ENCODE measurements at places on chromosomes 11 and 22.

DNA sequence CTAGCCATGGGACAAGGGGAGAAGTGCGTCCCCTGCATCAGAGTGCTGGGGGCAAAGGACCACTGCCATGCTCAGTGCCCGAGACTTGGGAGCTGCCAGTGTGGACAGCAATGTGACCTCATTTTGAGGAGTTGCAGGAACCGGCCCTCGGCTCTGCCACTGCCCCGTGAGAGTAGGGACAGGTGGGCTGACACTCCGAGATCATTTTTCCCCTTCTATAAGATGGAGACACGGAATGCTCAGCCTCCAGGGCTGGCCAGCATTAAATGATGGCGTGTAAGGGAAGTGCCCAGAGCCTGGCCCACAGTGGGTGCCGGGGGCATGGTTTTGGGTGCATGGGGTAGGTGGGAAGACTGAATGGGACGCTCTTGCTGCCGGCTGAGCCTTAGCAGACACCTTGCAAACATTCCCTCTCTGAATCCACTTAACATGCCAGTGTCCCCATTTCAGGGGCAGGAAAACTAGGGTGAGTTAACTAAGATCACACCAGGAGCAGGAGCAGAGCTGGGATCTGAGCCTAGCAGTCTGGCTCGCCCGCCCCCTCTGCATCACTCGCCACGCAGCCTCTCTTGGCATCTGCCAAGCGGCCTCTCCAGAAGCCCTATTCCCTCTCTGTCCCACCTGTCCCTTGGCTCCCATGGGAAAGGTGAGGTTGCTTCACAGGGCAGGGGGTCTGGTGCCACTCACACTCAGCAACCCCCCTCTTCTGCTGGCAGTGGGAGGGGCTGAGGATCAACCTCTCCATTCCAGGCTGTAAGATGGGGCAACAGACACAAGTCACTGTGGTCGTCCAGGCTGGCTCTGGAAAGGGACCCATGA is 13.6 kb downstream of the NPTXR start:
- DNase-seq, result no peak

- DNase-seq, result no peak
Observed at GRCh38 chr22:20440637-20441591, 3.3 kb upstream of the SCARF2 start.

DNA sequence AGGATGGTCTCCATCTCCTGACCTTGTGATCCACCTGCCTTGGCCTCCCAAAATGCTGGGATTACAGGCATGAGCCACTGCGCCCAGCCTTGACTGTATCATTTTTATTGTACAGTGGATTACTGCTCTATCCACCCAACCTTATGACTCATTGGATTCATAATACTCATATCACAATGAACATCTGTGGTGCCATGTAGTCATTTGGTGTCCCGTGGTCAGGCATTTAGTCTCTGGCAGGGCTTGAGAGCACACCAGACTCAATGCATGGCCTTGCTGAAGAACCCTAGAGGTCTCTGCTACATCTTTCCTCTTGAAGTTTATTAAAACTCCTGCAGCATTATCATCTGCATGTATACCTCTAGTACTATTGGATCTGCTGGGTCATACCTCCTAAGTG is 98.0 kb upstream of the LDLRAD3 start:
- peak; percentile 61 for DNase-seq

DNA sequence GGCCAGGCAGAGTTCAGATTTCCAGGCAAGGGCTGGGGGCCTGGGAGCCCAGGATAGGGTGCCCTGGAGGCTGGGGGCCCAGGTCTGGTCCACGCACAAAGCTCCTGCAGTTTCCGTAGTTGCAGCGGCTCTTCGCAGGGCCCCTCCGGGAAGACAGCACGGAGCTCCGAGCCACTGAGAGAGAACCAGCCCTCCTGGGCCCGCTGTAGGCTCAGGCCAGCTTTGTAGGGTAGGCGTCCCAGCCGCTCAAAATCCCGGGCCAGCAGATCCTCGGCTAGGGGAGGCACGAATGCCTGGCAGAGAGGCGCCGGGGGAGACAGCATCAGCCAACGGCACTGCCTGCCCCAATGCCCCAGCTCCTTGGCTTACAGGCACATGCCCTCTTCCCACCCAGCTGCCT is 23.6 kb upstream of the PDE2A start:
- no peak for DNase-seq

DNA sequence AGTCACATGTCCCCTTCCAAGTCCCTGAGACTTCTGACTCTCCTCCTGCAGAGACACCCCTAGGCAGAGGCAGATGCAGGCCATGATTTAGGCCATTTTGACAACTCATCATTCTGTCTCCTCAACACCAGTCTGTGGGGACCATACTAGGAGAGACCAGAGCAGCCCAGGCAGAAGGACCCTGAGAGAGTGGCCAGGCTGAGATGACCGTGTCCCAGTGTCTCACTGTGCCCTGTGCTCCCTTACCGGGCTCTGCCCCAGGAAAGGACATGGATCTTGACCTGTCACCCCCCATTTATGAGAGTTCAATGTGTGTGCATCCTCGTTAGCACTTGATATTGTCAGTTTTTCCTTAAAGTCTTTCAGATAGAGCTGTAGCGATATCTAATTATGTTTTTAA is 52.4 kb upstream of the IGLL5 start:
- DNase-seq, result no peak

GRCh38 chr11:67071420-67072284 is 15.0 kb downstream of the RHOD start:
- DNase-seq, result peak; percentile 33

DNA sequence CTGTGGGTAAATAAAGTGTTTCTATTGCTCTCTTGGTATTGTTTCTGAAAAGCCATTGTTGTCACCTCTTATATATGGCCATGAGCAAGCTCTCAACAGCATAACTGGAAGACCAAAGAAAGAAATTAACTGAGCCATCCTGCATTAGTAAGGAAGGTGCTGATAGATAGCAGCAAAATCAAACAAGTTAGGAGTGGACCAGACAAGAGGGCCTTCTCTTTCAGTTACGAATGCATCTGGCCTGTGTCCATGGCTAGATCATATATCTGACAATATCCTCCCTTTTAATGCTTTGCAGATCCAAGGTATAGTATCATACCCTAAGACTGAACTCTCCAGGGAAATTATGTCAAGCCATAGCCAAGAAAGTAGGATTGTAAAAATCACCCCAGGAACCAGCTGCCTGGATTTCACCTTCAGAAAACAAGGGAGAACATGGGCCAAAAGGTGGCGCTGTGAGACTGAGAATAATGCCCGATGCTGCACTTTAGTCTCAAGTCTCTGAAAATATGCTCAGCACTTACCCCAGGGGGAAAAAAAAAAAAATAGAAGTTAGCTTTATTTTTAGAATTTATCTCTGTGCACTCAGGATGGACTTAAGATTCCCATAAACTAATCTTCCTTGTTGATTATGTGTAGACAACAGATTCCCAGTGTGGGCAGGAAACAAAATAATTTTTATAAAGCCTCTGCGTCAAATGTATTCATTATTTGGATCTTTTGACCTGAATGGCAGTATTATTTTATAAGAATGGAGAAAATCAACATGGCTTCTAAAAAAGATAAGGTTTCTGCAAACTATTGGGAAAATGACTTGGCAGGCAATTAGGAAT is 415.1 kb downstream of the ETS1 start:
- DNase-seq, result peak; percentile 80

GRCh38 chr11:118820412-118821357 is 29.7 kb upstream of the DDX6 start:
- no peak for DNase-seq

DNA sequence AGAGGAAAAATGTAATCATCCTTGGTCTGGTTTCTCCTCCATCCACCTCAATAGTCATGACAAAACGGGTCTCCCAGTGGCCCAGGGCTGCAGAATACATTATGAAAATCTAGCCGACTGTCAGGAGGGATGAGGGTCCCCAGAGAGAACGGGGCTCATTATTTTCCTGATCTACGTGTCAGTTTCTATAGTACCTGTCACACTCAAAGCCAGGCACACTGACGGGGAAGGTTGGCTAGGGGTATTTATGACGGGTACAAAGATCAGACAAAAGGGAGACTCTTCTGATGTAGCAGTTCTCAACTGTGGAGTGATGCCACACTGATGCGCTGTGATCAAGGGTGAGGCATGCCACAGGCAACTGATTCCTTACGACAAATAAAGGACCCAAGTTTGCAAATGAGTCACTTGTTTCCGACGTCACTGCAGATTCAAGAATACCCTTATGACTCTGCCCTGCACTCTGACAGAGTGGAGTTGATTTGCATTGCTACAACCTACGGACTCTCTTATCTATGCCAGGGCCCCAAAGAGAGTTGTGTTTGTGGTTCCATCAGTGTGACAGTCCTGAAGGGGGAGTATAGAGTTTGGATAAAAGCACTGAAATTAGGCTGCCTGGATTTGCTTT is 188.2 kb upstream of the TBCEL start:
- no peak for DNase-seq

DNA sequence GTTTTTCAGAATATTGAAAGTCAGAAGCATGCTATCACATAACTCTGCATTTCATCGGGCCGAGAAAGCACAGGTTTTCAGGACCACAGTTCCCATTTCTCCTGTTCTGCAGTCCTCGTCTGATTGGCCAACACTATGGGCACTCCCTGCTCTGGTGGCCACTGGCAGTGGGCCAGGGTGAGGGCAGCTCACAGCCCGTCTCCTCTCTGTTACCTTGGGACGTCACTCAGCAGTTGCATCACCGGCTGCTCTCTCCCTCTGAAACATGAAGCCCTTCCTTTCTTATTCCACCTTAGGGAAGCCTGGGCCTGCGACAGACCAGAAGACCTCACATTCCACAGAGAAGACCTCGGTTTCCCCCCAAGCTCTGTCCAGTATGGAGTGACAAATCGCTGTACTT is 11.4 kb upstream of the MICAL3 start:
- DNase-seq, result peak; percentile 31

DNA sequence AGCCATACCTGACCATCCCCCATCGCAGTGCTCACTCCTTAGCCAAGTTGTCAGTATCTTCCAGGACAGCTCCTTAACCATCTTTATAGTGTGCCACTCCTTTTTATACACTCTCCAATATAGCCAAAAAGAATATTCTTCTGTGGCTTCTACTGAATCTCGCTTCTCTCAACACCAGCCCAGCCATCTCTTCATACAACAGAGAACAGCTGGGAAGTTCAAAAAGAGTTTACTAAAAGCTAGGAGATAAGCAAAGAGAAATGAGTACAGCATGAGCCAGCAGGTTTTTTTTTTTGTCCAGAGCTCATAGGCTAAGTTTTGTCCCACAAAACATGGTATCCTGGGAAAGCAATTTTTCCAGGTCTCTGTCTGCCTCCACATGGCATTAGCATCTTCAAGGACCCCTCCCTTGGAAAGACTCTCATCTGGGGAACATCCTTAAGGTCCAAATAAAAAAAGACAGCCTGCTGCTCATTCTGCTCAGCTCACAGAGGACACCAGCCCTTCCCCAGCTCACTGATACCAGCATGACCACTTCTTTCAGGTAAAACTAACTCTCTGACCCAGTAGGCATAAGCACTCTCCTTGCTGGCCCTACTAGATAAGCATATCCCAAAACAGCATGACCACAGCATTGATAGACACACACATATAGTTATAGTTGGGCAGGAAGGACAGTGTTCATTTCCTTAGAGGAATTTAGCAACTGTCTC is 48.8 kb upstream of the YWHAH start:
- no peak for DNase-seq

DNA sequence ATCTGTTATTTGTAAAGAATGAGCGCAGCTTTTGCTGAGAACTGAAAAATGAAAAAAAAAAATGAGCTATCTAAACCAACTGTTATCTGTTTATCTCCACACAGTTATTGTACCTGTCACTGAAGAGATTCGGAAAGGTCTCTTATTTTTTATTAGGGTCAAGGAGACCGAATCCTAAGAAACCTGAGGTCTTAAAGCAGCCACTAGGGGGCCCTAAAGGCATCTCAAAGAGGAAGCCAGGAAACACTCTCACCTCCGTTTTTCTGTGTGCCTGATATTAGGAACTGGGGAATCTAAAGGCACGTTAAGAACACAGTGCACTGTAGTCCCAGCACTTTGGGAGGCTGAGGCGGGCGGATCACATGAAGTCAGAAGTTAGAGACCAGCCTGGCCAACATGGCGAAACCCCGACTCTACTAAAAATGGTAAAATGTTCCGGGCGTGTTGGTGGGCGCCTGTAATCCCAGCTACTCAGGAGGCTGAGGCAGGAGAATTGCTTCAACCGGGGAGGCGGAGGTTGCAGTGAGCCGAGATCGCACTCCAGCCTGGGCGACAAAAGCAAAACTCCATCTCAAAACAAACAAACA is 3.5 kb upstream of the LARGE1 start:
- DNase-seq, result peak; percentile 64

DNA sequence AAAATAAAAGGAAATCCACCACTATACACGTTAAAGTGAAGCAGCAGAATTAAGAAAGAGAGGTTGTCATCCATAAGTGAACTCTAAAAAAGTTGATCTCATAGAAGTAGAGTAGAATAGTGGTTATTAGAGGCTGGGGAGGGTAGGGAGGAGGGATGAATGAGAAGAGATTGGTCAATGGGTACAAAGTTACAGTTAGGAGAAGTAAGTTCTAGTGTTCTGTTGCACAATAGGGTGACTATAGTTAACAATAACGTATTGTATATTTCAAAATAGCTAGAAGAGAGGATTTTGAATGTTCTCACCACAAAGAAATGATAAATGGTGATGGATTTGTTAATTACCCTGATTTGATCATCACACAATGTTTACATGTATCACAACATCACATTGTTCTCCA is 72.0 kb downstream of the CD82 start:
- no peak for DNase-seq

DNA sequence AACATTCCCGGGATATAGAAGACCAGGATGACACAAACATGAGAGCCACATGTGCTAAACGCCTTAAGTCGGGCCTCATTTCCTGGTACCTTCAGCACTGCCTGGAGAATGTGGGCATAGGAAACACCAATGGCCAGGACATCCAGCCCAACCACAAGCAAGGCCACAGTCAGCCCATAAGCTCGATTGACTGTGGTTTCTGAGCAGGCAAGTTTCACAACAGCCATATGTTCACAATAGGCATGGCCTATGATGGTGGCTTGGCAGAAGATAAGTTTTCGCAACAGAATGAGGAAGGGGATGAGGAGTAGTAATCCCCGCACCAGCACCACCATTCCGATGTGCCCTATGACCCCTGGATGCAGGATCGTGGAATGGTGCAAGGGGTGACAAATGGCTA is 26.9 kb upstream of the OR56A1 start:
- DNase-seq, result no peak

DNA sequence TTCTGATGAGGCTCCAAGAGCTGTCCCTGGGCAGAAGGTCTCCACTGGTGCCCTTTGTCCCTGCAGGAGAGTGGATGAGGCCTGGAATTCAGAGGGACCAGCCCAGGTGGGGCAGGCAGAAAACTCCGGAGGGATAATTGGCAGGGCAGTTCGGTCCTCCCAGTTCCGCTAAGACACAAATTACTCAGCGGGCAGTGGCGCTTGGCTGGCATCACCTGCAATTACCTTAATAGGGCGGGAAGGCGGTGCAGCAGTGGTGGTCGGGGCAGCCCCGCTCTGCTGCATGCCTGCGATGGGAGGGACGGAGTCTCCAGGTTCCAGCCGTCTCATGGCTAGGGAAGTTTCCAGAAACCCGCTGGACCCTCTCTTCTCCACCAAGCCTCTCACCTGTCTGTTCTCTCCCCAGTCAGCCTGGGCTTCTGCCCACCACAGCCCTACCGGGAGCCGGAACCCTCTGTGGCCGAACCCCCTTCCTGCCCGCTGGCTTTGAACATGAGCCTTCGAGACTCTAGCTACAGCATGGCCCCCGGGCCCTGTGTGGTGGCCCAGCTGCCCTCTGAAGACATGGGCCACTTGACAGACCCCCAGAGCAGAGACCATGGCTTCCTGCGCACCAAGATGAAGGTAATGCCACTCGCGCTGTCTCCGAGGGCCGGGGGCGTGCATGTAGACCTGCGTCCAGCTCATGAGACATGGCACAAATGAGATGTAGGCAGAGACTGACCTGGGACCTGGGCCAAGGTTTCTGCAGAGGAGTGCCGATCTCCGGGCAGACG is 7.0 kb downstream of the OVOL1 start:
- DNase-seq, result no peak

All from LHCN-M2 (cell line).